HCT116 (cell line): ENCODE measurements at places on chromosomes 5 and 9.
A peak's percentile ranks its signal among the peaks of the same experiment; 100 is the strongest.

- DNase-seq, result no peak
These were observed 123.5 kb upstream of the SARDH start for GRCh38 chr9:133861692-133862091.

DNA sequence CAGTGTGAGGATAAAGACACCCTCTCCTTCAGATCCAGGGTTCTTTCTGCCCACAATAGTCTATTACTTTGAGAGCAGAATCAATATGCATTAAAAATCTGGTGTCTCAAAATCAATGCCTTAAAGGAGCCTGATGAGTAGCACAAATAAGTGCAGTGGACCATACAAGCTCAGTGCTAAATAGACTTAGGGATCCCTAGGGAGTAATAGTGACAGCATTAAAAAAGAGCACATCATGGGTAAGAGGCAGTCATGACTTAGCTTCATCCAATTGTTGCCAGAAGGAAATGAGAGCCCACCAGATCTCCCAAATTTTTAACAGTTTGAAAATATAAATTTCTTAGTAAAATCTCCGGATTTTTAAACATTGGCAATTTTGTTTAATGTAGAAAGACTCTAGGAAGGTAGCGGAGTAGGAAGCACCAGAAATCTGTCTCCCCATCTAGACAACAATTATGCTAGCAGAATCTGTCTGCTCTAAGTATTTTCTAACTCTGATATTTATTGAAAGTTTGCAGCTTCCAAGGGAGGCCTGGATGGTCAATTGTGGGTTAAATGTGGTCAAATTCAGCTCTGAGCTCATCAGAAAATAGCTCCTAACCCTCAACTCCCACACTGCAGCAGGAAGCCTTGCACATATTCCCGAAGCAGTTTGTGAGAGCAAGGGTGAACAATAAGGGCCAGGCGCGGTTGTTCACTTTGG, 443.9 kb downstream of the TLE1 start:
- no peak for DNase-seq

- no peak for DNase-seq
These were observed 132.2 kb downstream of the CDC42SE2 start for GRCh38 chr5:131396015-131396414.

DNA sequence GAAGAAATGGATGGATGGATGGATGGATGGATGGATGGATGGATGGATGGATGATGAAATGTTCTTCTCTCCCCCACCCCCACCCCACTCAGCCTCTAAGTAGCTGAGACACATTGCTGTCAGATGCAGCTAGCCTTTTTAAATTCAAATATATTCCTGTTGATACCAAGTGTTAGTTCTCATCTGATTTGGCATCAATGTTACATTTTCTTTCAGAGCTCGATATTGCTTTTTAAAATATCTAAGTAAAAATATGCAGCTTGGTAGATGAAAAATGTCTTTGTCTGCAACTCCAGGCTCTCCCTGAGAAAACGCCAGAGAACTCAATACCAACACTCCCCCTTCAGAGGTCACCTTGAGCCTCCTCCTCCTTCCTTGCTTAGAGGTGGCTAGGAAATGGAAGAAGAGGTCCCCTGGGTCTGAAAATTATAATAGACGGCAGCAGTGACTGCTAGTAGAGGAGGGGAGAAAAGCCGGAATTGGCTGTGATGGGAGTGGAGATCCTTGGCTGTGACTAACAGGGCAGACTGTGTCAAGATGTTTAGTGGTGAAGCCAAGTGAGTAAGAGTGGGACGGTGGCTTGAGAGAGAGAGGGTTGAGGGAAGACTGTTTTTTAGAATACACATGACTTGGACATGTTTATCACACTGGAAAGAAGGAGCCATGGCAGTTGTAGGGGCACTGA, 156.0 kb downstream of the ZNF462 start:
- no peak for DNase-seq

DNA sequence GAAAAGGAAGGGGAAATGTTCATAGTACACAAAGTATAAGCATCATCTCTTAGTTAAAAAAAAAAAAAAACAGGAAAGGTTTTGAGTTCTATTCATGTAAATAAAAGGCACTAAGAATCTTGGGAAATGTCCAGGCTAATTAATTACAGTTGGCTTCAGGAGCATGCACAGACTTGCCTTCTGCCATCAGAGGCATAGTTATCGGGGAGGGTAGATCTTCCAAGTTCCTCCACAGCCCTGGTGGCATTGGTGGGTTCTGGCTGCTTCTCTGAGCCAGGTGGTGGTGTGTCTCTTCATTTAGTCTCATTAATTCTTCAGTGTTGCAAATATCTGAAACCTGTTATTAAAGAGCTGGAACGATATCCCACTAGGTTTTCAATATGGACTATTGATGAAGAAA, 85.2 kb downstream of the TMEM252 start:
- DNase-seq, result no peak

- no peak for DNase-seq
These were observed 101.5 kb upstream of the DHFR start for GRCh38 chr5:80756292-80756691.

- DNase-seq, result no peak
These were observed 75.3 kb upstream of the IL12B start for GRCh38 chr5:159405611-159406031.

DNA sequence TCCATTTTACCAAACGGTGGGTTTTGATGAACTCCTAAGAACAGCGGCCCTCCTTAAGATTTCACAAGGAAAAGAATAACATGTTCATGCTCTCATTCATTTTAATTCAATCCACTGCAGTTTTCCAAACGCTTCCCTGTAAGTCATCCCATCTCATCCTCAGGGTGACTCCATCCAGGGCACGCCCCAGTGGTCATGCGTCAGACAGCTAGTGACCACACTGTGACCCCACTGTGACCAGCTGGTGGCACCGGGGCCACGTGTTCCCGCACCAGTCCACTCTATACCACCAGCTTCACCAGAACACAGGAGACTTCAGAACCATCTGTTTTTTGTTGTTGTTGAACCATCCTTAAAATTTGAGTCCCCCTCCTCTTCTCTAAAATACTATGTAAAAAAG, 14.3 kb downstream of the ATPSCKMT start:
- peak; percentile 33 for DNase-seq

- no peak for DNase-seq
These were observed 1.0 kb downstream of the FOXE1 start for GRCh38 chr9:97853844-97854695.

GRCh38 chr9:86868616-86869015, 78.7 kb downstream of the GAS1 start:
- no peak for DNase-seq

- DNase-seq, result no peak
These were observed 202.0 kb downstream of the AUH start for GRCh38 chr9:91159664-91160121.

DNA sequence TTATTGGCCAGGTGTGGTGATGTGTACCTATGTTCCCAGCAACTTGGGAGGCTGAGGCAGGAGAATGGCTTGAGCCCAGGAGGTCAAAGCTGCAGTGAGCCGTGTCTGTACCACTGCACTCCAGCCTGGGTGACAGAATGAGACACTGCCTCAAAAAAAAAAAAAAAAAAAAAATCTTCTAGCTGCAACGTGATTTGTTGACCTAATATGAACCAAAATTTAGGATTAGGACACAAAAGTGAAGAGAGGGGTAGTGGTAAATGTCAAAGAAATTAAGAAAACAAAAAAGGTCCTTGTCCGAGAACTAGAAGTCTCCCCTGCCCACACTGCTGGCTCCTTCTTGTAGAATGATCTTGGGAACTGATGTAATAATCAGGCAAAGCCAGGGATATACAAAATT, 272.0 kb downstream of the EFNA5 start:
- no peak for DNase-seq

DNA sequence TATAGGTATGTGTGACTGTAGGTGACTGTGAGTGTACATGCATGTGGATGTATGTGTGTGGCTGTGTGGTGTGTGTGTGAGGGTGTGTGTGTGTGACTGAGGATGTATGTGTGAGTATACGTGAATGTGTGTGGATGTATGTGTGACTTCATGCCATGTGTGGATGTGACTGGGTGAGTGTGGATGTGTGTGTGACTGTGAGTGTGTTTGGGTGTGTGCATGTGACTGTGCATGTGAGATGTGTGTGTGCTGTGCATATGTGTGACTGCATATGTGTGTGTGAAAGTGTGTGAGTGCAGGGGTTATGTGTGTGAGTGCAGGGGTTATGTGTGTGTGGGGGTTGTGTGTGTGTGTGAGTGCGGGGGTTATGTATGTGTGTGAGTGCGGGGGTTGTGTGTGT, 42.3 kb downstream of the RXRA start:
- DNase-seq, result no peak

DNA sequence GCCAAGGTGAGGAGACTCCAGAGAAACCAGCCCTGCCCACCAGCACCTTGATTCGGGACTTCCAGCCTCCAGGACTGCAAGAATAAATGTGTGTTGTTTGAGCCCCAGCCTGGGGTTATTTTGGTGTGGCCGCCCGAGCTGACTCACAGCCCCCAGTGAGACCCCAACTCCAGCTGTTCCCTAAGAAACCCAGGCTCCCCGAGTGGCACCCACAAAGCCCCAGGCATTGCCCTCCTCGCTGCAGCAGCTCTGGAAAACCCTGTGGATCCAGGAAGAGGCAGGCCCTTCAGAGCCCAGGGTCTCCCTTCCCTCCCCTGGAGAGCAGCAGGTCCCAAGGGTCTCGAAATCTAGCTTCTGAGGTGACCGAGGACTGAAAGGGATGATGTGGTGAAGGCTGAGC, 69.2 kb upstream of the PPP1R26 start:
- DNase-seq, result no peak

DNA sequence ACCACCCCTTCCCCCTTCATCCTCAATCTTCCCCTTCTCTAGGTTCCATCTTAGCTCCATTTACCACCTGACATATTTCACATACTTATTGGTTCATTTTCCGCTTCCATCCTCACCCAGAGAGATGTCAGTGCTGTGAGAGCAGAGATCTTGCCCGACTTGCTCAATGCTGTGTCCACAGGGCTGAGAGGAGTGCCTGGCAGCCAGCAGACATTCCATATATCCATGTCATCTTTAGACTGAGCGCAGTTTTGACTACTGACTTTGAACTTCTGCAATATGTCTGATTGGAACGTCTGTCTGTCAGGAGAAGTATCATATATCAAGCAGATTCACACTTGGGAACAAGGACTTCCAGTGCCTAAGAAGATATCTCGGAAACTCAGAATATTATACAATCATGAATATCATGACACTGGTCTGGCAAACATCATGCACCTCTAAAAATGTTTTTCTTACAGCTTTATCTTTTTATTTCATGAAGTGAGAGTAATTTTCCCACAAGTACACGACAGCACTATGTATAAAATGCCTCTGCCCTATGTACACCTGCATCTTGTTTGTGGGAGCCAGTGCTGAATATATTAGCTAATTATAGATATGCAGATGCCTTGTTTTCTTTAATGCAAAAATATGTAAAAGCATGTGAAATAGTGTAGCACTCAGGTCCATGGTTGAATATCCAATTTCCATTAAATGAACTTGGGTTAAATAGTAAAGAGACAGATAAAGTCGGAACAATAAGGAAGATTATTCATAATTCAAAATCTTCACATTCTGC, 454.0 kb upstream of the DAP start:
- no peak for DNase-seq

GRCh38 chr5:147055850-147056566, 177.5 kb upstream of the PPP2R2B start:
- no peak for DNase-seq

GRCh38 chr9:87073692-87074091, 126.4 kb upstream of the GAS1 start:
- no peak for DNase-seq

DNA sequence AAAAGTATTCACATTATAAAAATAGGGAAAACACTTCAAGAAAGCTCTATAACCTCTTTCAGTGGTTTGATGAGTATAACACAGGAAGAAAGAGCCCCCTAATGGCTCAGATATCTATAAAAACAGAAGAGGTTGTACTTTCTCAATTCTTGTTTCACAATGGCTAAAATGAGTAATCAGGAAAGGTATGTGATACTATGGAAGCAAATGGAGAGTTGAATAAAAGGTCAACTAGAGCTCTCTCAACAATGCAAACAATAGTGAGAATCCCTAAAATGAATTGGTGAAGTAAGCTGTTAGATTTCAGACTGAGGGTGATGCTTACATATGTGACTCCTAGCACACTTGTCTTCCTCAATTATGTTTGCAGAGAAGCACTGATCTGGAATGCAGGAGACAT, 584.6 kb upstream of the CDH18 start:
- no peak for DNase-seq

DNA sequence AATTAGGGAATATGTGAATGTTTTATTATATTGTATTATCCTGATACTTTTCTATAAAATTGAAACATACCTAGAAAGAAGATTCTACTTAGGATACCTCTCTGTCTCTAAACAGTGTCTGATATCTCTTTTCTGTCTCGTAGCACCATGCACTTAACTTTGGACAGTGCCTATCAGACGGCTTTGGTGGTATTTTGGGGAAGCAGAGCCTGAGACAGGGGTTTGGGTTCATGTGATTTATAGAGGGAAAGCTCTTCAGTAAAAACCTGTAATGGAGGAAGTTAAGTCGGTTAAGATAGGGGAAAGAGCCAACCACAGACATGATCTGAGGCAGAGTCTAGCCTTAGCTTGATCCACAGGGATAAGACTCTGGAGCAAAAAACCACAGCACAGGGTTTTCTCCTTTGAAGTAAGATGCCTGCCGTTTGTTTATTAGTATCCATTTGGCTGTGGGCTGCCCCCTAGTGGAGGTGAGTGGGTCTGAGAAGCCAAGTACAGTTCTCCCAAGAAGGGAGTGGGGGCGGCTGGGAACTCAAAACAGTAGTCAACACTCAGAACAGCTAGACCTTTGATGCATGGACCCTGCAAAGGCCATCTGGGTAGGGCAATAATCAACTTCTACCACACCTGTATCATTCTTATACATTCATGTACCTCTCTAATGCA, 141.2 kb upstream of the ASTN2 start:
- DNase-seq, result no peak

- DNase-seq, result no peak
These were observed 474.3 kb upstream of the KIF2A start for GRCh38 chr5:61831736-61832135.

- DNase-seq, result peak; percentile 27
These were observed 69.2 kb downstream of the SYK start for GRCh38 chr9:90870621-90871326.

DNA sequence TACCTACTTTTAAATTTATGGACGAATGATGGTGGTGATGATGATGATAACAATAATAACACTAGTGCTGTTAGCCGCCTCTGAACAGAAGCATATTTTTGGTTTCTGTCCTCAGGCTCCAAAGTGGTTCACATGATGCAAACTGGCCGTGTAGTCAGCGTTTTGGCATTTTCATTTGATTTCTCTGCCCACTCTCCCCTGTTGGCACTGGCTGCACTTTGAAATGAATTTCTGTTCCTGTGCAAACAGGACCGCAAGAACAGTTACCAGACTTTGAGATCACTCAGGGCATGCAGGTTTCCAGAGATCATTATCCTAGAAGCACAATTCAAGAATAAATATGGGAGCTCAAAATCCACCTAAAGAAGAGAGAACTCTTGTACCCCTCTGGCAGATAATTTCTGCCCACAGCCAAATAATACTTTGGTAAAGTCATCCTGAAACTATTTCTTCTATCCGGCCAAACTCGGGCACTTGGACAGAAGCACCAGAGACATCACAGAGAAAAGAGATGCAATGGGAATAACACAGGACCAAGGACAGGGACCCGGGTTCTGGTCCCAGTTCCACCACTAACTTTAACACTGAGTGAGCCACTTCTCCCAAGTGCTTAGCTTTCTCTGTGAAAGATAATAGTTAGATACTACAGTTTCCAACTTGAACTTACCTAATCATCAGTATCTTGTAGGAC, 201.7 kb upstream of the PTGER4 start:
- DNase-seq, result no peak

- DNase-seq, result no peak
These were observed 10.3 kb upstream of the CD72 start for GRCh38 chr9:35628389-35628991.

GRCh38 chr9:108205276-108205675, 650.5 kb downstream of the ACTL7B start:
- DNase-seq, result no peak
